T-helper 17 cell (primary cell): ENCODE measurements at places on chromosomes 5 and 9. TPM values are rescaled to one million over a fixed set of nuclear protein-coding genes. Genes with fewer than 3 reads are reported as not detected.

- no peak overlapping the region for H3K4me3 ChIP-seq
- H3K36me3 ChIP-seq = peaks cover 3% of the 10 kb centered on the region
- no peak overlapping the region for H3K27ac ChIP-seq
- peaks cover 25% of the 10 kb centered on the region for H3K27me3 ChIP-seq
- H3K4me1 ChIP-seq = no peaks in the 10 kb centered on the region
These were observed 419.6 kb downstream of the GADD45G start for GRCh38 chr9:90024409-90024808.

DNA sequence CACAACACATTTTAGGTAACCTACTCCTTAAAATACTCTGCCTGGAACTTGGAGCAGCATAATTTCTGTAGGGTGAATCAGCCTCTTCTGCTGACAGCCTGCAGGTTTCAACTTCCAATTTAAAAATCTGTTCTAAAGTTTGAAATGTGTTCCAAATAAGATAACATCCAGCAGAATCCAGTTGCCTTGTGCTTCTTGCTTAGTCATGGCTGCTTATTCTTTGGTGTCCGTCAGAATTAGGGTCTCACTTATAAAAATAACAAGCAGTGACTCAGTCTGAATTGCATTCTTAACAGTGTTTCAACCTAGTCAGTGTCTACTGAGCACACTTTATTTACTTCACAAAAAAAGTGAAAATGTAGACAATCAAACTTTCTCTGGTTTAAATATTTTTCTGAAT is 3.7 kb downstream of the CDH6 start:
- peaks cover 62% of the 10 kb centered on the region for H3K27me3 ChIP-seq
- H3K27ac ChIP-seq = no peak overlapping the region
- no peak for DNase-seq
- H3K4me1 ChIP-seq = peaks cover 5% of the 10 kb centered on the region

DNA sequence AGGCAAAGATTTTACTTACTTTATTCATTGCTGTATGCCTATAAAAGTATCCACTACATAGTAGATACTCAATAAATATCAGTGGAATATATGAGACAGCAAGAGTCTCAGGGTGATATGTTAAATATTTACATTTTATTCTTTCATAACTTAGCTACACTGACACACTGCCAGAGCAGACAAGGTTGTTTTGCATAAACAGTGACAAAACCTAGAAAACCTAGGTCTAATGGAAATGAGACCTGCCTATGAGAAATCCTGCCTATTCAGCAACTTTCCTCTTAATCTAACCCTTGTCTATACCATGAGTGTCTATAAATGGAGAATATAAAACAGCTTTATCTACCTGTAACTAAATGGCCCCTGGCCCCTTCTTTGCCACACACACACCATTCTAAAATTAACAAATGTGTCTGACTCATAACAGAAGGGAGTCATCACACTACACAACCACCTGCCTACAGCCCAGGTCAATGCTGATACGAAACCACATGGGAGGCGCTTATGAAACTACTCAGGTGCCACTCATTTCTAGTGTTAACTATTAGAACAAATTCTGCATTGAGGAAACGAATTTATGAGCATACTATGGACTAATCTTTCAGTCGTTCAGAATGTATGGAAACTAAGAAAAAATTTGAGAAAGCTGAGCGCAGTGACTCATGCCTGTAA is 60.3 kb downstream of the UBAP2 start:
- H3K36me3 ChIP-seq = peaks cover 13% of the 10 kb centered on the region
- no peaks in the 10 kb centered on the region for H3K27me3 ChIP-seq
- DNase-seq = no peak
- H3K27ac ChIP-seq = peak overlapping the region; percentile 83
- no peak overlapping the region for H3K4me3 ChIP-seq
- H3K4me1 ChIP-seq = peaks cover 17% of the 10 kb centered on the region

DNA sequence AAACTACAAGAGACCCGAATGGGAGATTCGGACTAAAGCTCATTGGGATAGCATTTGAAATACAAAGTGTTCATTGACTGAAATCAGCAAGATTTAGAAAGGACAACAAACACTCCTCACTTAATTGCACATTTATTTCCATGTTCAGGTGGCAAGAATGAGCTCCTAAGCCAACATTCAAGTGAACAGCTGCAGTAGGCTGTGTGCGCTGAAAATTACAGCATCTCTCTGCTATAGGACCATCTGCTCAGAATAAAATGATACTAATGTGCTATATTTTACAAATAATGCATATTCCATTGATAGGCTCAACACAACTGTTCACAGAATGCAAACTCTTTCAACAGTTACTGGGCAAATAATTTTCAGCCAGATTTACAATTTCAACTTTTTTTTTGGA is 61.8 kb downstream of the ELAVL2 start:
- H3K4me1 ChIP-seq = no peaks in the 10 kb centered on the region
- H3K4me3 ChIP-seq = no peak overlapping the region
- no peak overlapping the region for H3K27ac ChIP-seq
- H3K27me3 ChIP-seq = no peaks in the 10 kb centered on the region
- no peaks in the 10 kb centered on the region for H3K36me3 ChIP-seq
- no peak for DNase-seq

GRCh38 chr5:169551146-169551545 is 32.4 kb upstream of the SPDL1 start:
- no peak overlapping the region for H3K4me3 ChIP-seq
- H3K27me3 ChIP-seq = peaks cover 67% of the 10 kb centered on the region
- H3K27ac ChIP-seq = no peak overlapping the region
- no peaks in the 10 kb centered on the region for H3K36me3 ChIP-seq
- DNase-seq = no peak

GRCh38 chr9:130938652-130939404 is at the start of gene FIBCD1:
Gene FIBCD1, minus strand, starts transcription at chr9:130939247. Its CDS starts 640 bp downstream, at chr9:130938607.
- H3K27ac ChIP-seq = no peak within 1 kb of the TSS
- H3K27me3 ChIP-seq = peaks cover 71% of the 10 kb centered on the region
- H3K4me3 ChIP-seq = peak within 1 kb of the TSS; percentile 77
- H3K36me3 ChIP-seq = peaks cover 3% of the 10 kb centered on the region
- no peak for DNase-seq
- H3K4me1 ChIP-seq = peaks cover 13% of the 10 kb centered on the region

DNA sequence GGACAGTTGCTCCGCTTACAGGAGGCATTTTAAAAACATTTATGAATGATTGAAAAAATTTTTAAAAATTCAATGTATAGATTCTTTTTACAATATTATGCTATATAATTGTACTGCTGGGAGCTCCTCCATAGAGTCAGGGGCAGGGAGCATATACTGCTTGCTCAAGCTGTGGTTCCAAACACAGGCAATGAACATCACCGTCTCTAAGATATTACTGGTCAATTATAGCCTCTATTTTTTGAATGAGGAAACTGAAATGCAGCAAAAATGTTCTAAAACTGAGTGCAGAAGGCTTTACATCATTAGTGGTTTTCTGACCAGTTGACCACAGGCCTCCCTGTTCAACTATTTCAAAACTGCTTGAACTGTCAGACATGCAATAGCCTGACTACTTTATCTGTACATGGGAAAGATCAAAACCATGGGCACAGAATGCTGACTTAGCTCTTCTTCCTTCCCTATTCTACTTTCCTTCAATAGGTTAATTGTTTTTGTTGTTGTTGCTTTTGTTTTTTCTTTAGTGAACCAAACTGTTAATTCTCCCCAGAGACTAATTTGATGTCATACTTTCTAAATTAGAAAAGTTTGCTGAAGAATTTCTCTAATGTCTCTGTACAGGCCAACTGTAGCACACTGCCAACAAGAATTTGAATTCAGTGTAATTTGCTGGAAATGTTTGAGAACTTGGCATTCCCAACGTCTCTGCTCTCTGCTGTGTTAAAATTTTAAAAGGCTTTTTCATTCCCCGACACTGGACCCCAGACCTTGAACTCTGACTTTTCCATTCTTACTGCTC is 107.6 kb upstream of the MPDZ start:
- H3K36me3 ChIP-seq = no peaks in the 10 kb centered on the region
- H3K4me3 ChIP-seq = no peak overlapping the region
- no peak for DNase-seq
- H3K27ac ChIP-seq = no peak overlapping the region
- H3K27me3 ChIP-seq = no peaks in the 10 kb centered on the region
- no peaks in the 10 kb centered on the region for H3K4me1 ChIP-seq

SOWAHA gene
- total RNA-seq = not detected

DNA sequence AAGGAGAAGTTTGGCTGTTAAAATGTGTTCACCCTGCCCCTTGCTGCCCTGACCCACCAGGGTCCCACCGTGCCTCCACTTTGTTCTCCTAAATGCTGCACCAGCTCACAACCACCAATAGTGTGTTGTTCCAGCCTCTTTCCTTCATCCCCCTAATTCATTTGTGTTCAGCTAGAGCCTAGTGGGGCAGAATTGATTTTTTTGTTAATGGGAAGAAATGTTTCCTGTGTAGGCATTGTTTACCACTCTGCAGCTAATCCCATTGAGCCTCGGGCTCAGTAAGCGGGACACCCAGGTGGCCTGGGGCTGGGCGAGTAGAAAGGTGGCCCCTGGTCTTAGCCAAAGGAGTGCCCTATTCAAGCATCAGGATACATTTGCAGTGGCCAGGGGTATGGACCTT is 127.6 kb downstream of the MVB12B start:
- H3K4me1 ChIP-seq = peaks cover 11% of the 10 kb centered on the region
- no peak for DNase-seq
- no peaks in the 10 kb centered on the region for H3K27me3 ChIP-seq
- peak overlapping the region; percentile 11 for H3K27ac ChIP-seq
- no peaks in the 10 kb centered on the region for H3K36me3 ChIP-seq

- H3K27ac ChIP-seq = no peak overlapping the region
- no peak for DNase-seq
- H3K27me3 ChIP-seq = peaks cover 36% of the 10 kb centered on the region
- no peak overlapping the region for H3K4me3 ChIP-seq
- peaks cover 2% of the 10 kb centered on the region for H3K36me3 ChIP-seq
These were observed 339.8 kb downstream of the AGTPBP1 start for GRCh38 chr9:85401998-85402397.

DNA sequence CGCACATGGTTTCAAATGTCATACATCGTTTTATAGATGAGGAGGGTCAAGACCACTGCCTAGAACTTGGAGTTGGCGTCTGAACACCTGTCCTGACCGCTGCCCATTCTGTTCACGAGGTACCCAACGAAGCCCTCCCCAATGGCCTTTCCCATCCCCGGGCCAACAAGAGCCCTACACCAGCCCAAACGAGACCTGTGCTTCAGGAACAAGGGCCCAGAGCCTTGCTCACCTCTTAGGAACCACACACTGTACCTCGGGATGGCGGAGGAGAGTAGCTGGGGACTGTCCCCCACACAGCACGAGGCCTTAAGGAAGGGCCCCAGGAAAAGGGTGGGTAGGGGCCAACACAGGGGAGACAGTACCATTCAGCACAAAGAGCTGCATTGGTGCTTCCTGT is 3.0 kb downstream of the SURF6 start:
- no peaks in the 10 kb centered on the region for H3K27me3 ChIP-seq
- H3K4me3 ChIP-seq = no peak overlapping the region
- H3K36me3 ChIP-seq = peaks cover 2% of the 10 kb centered on the region
- no peak for DNase-seq
- H3K4me1 ChIP-seq = peaks cover 24% of the 10 kb centered on the region

CDH6 gene
- not detected for total RNA-seq

- no peak overlapping the region for H3K4me3 ChIP-seq
- no peaks in the 10 kb centered on the region for H3K27me3 ChIP-seq
- no peak for DNase-seq
- no peak overlapping the region for H3K27ac ChIP-seq
- H3K4me1 ChIP-seq = no peaks in the 10 kb centered on the region
These were observed 367.1 kb upstream of the PDE4D start for GRCh38 chr5:60260658-60261057.

GRCh38 chr5:132055441-132055807 is 5.0 kb upstream of the IL3 start:
- DNase-seq = no peak
- H3K36me3 ChIP-seq = no peaks in the 10 kb centered on the region
- H3K27ac ChIP-seq = peak overlapping the region; percentile 92
- H3K27me3 ChIP-seq = peaks cover 10% of the 10 kb centered on the region
- peak overlapping the region; percentile 77 for H3K4me3 ChIP-seq

OR1Q1 gene
- total RNA-seq = 0.96 TPM
